ENCODE measurements at places on chromosomes 12 and 14.

DNA sequence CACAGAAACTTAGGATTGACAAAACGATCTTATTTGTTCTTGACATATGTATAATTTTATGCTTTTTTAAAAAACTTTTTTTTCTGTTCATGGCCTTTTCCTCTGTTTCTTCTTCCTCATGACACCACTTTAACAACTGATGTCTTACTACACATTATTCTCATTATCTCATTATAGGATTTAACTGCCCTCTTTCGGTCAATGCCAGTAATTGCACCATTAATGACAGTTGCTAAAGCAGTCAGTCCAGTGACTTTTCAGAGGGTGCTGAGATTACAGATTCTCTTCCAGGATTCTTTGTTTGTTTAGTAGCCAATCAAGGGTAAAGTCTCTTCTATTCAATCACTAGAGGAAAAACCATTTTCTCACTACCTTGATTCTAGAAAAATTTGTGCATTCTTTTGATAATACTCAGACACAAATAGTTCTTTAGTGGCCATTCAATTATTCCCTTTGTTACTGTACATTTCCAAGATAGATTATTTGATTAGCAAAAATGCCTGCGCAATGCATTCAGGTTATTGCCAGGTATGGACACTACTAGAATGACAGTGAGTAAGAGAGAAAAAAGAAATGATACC, 50.1 kb downstream of the KLRG1 start:
- DNase-seq, result no peak

GRCh38 chr14:22900081-22900799, 17.2 kb downstream of the REM2 start:
- DNase-seq, result no peak

DNA sequence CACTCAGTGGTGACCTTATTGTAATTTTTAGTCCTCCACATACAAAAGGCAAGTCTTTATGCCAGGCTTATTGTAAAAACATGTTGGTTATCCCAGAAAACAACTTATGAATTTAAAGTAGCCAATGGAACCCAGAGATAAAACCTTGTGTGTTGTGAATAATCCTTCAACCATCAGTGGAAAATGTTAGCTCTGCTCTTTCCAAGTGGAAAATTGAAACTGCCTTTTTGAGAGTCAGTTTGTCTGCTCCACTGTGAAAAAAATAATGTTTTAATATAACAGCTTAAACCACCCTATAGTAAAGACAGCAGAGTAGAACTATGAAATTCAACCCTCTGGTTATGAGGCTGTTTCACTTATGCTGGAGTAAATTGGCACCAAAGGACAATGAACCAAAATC, 112.0 kb downstream of the TTLL5 start:
- DNase-seq, result no peak

GRCh38 chr14:76056128-76056527, 70.6 kb downstream of the IFT43 start:
- DNase-seq, result no peak

- no peak for DNase-seq
Observed at GRCh38 chr12:25574761-25575160, 21.7 kb upstream of the LMNTD1 start.

DNA sequence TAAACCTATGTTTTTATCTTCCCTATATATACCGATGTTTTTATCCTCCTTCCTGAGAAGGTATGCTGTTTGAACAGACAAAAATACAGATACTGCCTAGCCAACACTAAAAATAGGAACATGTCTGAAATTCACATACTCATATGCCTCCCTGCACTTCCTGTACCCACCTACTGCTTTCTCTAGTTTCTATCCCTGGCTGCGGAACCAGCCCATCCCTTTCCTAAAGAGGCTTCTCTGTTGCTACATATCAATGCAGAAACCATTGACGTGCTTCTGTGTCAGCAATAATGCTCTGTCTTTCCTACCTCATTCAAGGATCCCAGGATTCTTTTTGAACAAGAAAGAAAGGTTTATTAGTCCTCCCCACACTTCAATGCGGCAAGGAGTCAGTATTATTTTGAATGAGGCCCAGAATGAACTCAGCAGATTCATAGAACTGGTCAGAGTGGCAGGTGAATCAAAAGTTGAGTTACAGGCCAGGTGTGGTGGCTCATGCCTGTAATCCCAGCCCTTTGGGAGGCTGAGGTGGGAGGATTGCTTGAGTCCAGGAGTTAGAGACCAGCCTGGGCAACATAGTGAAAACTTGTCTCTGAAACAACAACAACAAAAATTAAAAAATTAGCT, 67.8 kb upstream of the NAP1L1 start:
- no peak for DNase-seq

- peak; percentile 49 for DNase-seq
Observed at GRCh38 chr12:67068761-67069450, 200.3 kb upstream of the CAND1 start.

DNA sequence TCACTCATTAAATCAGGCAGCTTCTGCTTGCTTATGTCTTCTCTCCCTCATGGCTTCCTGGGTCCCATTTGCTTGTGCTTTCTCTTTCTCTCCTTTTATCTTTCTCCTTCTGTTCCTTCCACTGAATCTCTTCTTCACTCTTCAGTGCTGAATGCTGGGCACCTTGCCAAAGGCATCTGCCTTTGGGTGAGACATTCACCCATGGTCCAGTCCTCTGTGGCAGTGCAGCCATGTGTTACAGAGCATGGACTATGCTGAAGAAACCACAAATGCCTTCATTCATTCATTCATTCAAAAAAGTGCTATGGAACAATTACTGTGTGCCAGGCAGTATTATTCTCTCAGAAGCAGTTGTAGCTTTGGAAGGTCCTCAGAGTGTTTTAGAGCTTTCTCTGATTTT, 344.4 kb upstream of the STXBP6 start:
- no peak for DNase-seq

DNA sequence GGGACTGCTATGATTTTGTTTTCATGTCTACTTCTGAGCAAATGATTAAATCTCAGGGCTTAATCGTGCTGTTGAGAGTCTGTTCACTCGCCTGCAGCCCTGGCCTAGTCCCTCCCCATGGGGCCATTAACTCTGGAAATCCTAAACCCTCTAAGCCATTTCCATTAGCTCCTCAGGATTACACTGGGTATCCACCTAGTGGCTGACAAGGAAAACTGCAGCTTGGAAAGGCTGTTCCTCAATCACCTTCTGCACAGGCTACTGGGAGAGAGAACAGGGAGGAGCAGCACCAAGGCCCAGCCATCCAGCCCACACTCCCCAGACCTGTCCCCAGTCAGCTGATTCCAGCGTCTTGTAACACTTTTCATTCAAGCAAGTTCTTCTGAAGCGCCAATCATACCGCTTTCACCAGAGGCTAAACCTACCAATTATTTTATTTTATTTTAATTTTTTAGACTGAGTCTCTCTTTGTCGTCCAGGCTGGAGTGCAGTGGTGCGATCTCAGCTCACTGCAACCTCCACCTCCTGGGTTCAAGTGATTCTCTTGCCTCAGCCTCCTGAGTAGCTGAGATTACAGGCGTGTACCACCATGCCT, 48.7 kb downstream of the NEUROD4 start:
- DNase-seq, result no peak

DNA sequence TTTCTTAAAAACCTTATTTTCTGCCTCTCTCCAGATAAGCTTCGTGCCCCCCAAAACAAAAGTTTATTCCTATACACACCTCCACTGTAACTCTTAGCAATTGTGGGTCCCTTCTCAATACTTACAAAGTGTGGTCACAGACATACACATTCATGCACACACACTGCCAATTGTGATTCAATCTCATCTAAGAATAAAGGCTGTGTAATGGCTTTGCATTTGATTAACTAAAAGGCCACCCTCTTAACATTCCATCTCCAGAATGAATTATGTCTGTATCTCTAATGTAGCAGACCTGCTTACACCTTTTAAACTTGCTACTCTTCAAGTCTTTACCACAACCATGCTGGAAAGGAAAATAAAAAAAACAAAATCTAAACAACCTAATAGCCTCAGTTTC, 49.5 kb downstream of the MYF5 start:
- DNase-seq, result no peak

GRCh38 chr12:111457577-111457976, 51.9 kb downstream of the SH2B3 start:
- no peak for DNase-seq

DNA sequence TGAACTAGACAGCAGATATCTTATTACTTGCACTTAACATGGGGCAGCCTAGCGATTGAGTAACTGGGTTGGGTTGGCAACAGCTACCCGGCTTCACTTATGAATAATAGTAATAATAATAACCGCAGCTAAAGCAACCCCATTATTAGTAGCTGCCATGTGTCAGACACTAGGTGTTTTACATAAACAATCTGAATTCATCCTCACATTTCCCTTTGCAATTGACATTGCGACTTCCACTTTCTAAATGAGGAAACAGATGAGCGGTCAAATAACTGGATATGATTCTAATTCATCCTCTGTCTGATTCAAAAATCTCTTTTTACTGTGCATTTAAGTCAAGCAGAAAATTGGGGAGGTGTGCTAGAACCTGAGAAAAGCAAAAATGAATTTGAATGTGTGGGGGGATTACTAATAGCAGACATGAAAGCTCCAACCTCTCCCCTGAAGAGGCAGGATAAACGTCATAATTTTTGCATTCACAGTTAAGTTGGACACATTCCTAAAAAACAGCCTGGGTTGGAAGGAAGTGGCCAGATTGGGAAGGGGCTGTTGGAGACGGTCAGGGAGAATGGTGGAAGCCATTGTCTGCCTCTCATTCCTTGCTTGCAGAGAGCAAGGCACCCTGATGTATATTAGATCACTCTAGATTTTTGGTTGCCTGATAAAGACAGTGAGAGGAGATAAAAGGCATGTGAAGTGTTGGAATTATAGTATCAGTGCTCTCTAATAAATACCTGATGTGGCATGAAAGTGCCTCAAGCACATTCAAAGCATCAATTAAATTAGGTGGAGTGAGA, 13.1 kb downstream of the EMP1 start:
- DNase-seq, result no peak

DNA sequence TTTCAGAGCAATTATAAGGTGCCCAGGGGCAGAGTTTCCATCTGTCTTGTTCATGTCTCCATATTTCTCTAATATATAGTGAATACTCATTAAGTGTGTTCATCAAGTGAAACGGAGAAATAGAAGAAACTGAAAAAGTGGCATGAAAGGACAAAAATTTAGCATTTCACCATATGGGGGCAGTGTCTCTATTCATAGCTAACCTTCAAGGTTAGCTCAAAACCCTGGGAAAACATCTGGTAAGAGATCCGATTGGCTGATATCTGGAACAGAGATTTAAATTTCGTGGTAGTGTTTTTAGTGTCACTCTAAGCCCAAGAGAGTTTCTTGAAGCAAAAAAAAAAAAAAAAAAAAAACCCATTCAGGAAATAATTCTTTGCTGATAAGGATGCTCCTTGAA, 367.5 kb downstream of the DAD1 start:
- no peak for DNase-seq
